ENCODE measurements at places on chromosomes 4 and X.

- DNase-seq, result no peak
Observed at GRCh38 chrX:25241461-25241860, 225.7 kb upstream of the ARX start.

- no peak for DNase-seq
Observed at GRCh38 chrX:11472879-11473278, 179.7 kb downstream of the AMELX start.

GRCh38 chr4:85724791-85725563 is 250.0 kb downstream of the ARHGAP24 start:
- DNase-seq, result no peak

DNA sequence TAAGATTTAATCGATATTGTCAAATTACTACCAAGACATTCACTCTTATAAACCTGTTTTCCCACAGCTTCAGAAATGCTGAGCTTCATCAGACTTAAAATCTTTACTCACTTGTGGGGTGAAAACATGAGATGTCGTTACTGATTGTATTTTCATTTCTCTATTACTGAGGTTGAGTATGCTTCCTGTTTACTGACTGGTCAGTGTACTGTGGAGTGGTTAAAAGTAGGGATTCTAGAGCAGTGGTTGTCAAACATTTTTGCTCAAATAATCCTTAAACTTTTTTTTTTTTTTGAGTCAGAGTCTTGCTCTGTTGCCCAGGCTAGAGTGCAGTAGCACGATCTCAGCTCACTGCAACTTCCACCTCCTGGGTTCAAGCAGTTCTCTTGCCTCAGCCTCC is 50.3 kb downstream of the NSUN7 start:
- DNase-seq, result no peak

DNA sequence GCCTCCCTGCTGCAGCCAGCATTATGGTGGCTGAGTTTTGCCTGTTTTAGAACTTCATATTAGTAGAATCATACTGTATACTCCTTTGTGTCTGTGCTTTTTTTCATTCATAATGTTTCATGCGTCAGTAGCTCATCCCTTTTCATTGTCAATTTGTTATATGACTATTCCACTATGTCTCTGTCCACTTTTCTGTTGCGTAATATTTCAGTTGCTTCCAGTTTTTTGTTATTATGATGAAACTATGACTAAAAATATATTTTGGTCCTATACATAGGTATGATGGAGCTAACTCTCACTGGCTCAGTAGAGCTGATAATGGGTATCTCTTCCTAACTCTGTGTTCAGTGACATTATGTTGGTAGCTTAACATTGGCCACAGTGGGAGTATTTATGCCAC is 48.3 kb downstream of the DMP1 start:
- no peak for DNase-seq

GRCh38 chrX:129876771-129877305 is 29.1 kb upstream of the UTP14A start:
- DNase-seq, result no peak

GRCh38 chr4:25051534-25051933 is 20.8 kb upstream of the LGI2 start:
- no peak for DNase-seq

GRCh38 chr4:145690610-145691009 is 10.7 kb downstream of the C4orf51 start:
- no peak for DNase-seq

GRCh38 chrX:30943984-30944383 is 54.9 kb upstream of the TAB3 start:
- DNase-seq, result no peak

GRCh38 chr4:79495447-79495846 is 87.4 kb upstream of the GK2 start:
- DNase-seq, result no peak

DNA sequence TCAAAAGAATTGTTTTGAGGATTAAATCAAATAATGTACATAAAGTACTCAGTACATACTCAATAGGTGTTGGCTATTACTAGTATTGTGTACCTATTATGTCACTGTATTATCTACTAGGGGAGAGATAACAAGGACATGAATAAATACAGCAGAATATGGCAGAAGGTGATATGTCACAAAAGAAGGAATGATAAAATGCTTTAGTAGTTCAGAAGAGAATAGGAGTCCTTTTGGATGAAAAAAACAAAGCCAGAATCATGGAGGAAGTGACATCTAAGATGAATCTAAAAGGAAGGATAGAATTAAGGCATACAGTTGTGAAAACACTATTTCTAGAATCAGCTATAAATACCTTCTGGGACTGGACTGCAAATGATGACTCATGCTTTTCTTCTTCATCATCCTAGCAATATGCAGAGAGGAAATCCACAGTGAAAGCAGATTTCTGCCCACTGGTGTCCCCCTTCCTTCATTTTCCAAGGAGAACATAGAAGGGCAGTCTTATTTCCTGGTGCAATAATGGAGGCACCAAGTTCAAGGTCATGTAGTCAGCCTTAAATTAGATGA is 98.7 kb downstream of the GLUD2 start:
- no peak for DNase-seq

DNA sequence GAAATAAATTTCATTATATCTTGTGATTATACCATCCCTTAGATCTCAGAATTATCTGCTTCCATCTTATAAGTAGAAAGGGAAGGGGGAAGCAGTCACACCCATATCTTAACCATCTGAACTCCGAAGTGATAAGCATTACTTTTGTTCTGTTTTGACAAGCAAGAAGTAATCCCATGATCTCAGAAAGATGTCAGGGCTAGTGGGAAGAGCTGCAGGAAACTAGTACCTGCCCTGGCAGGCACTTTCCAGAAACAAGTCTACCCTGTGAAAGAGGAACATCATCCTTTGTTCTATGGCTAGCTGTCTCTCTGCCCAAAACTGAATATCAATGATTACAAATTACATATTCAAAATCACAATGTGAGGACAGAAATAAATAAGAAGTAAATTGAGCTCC is 244.4 kb downstream of the SPOCK3 start:
- DNase-seq, result no peak

- DNase-seq, result no peak
Observed at GRCh38 chr4:52862639-52863161, 583 bp downstream of the RASL11B start.

DNA sequence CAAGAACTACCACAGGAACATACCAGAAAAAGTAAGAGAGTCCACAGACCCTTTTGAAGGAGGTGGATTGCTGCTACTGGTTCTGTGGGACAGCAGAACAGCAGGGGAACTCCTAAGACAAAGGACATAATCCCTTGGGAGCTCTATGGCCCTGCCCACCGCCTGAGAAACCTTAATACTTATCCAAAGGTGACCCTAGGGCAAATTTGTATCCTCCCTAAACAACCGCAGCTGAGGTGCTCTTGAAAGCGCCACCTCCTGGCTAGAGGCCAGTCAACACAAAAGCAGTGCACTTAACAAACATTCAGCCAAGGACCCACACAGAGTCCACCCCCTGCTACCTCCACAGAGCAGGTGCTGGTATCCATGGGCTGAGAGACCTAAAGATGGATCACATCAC is 136.8 kb downstream of the ADAM29 start:
- no peak for DNase-seq

DNA sequence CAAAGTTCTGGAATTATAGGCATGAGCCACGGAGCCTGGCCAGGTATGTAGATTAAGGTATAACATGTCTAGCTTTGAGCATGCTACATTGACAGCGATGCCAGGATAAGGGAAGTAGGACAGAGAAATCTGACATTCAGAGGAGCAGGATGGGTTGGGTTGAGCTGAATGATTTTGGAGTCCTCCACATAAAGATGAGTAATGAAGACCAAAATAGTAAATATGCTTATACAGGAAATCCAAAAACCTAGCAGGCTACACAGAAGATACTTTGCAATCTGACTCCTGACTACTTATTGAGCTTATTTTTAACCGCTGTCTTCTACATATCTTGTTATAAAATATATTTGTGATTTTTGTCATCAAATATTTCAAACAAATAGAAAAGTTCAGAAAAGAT is 69.7 kb downstream of the PDGFC start:
- DNase-seq, result no peak

GRCh38 chr4:32994981-32995881 is 2275.1 kb downstream of the PCDH7 start:
- DNase-seq, result no peak

DNA sequence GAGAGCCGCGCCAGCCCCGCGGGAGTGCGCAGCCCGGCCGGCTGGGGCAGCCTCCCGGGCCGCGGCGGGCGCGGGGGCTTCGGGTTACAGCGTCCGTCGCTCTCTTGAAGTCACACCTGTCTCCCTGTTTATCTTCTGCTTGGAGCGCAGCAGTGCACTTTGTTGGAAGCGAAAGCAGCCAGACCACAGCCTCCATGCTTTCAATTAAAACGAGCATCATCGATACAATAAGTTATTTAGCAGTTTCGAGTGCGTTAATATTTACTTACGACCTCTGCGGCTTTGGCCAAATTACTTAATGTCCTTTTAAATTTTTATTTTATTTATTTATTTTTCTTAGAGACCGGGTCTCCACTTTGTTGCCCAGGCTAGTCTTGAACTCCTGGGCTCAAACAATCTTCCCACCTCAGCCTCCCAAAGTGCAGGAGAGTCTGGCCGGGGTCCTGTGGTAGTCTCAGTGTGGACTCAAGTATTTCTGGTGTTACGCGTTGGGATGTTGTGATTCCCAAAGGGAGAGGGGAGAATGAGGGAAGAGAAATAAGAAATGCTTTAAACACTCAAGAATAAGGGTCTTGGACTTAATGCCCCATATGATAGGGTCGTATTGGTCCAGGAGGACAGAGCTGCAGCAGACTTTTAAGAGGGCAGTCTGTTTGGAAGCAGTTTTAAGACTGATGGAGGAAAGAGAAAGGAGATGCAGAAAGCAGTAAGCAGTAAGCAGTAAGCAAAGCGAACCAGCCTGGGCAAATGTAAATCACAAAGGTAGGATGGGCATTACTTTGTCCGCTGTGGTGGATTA is 504 bp upstream of the PDLIM3 start:
- no peak for DNase-seq

- no peak for DNase-seq
Observed at GRCh38 chrX:120690344-120690743, 60.5 kb upstream of the C1GALT1C1 start.

GRCh38 chr4:11564021-11564420 is 135.3 kb upstream of the HS3ST1 start:
- DNase-seq, result no peak

DNA sequence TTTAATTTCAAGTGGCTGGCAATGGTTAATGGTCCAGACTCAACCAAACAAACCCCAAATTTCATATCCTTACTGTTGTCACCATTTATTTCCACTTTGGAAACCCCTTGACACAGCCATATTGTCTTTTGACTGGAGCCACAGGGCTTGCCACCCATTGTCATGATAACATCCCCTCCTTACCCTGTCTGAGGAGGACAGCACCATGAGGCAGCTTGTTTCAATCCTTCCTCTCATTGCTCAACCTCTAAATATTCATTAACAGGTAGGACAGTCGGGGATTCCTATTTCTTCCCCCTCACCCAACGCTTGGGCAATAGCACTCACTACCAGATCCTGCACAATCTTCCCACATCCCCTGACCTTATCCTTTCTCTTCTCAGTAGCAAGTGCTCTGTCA is 92.1 kb downstream of the CEP135 start:
- DNase-seq, result no peak

- DNase-seq, result no peak
Observed at GRCh38 chrX:126064901-126065541, 101.1 kb downstream of the DCAF12L2 start.

DNA sequence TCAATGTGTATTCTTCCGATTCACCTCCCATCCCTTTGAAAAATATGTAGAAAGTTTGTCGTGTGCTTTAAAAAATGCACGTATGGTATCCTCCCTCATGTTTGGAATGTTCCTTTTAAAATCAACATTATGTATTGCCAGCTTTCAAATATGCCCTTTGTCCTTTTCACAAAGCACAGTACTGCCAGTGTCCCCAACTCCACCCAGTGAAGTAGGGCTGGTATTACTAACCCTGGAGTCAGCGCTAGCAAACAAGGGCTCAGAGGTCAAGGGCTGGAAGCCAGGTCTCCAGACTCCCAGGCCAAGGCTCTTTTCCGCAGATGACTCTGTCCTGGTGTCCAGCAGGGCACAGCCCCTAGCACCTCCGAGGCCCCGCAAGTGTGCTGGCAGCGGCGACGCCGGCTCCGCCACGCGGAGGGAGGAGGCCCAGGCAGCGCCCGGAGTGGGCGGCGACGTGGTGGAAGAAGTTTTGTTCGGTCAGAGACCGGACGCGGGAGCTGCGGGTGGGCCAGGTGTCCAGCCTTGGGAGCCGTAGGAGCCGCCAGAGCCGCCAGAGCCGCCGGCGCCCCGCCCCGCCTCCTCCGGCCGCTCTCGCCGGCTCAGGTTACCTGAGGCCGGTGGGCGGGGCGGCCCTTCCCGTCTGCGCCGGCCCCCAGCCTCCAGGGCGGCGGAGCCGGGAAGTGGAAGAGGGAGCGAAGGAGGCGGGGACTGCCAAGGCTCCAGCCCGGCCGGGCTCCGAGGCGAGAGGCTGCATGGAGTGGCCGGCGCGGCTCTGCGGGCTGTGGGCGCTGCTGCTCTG is at the start of gene IL13RA1:
Gene IL13RA1 (plus strand): TSS at position 720 of the 799 bp plus-strand sequence. CDS start 33 bp downstream, at position 753.
- peak; percentile 54 for DNase-seq

DNA sequence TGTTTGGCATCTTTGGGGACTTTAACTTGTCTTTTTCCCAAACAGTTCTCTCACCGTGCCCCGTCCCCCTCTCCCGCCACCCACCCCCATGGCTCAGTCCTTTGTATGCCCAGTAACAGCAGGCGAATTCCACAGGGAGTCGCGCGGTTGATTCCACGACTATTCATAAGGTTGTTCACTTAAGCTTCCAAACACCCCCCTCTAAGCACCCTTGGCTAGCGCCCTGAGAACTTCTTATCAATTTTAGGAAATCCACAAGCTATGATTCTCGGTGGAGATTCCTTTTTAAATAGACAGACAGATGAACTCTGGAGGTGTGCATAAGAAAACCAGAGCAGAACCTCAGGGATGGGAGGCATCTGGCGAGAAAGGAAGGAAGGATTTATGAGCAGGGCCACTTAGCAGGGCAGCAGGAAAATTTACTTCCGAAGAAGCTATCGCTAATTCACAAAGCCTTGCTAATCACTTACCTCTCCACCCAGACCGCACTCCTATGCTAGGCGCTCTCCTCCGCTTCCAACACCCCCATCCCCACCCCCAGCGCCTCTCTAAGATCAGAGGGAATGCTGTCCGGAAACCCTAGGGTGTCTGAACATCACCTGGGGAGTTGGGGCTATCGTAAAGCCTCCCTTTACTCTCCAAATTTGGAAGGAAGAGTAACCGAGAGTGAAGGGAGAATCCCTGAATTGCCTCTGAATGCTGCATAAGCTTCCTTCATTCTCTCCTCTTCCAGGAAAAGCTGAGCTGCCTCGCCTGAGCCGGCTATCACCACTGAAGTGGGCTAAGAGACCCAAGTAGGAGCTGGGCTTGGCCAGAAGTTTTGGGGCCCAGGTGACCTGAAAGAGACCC is 1.7 kb downstream of the UNC5C start:
- no peak for DNase-seq

GRCh38 chr4:100926039-100926717 is 408.4 kb upstream of the EMCN start:
- no peak for DNase-seq

Data from fibroblast of skin of left biceps (primary cell).